ENCODE measurements at places on chromosomes 4 and X.

DNA sequence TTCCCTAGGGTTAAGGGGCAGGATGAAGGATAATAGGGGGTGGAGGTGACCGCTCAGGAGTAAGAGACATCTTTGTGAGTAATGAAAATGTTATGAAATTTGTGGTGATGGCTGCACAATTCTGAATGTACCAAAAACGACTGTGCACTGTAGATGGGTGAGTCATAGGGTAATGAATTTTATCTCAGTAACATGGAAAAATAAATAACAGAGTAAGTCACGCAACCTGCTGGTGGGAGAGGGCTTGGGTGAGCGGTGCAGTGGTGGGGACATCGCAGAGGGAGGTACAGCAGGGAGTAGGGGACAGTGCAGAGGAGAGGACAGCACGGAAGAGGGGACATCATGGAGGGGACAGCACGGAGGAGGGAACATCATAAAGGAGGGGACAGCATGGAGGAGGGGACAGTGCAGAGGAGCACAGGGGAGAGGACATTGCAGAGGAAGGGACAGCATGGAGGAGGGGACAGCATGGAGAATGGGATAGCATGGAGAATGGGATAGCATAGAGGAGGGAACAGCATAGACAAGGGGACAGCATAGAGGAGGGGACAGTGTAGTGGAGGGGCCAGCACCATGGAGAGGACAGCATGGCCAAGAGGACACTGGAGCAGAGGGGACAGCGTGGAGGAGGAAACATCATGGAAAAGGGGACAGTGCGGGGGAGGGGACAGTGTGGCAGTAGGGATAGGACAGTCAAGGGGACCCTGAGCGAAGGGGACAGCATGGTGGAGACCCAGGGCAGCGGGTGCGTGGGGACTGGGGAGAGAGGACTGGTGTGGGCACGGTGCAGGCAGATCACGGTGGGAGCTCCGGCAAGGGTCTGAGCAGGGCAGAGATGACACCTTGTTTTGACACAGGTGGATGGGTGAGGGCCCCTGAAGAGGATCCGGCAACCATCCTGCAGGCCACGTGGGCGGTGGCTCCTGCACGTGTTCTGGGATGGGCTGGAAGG lies 68.5 kb upstream of the MXD4 start:
- DNase-seq = no peak

GRCh38 chr4:42280327-42281095 lies 116.8 kb upstream of the SHISA3 start:
- DNase-seq = no peak

GRCh38 chr4:53196882-53197771 lies 168.7 kb downstream of the SCFD2 start:
- DNase-seq = no peak

DNA sequence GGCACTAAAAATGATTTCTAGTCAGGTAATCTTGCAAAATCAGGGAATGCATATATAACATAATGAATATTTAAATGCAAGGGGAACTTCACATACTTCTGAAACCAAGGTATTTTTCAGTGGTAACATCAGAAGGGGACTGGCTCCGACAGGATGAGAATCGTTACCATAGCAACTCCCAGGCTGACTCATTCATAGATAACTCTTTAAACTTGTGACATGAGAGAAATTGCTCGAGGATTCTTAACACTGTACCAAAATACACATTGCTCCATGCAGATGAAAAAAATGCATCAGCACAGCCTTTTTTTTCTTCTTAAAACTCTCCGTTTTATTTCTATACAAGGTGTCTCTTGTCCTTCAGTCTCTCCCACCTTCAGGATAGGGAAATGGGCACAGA lies 114.3 kb downstream of the GABRB1 start:
- no peak for DNase-seq

- no peak for DNase-seq
These were observed 190.8 kb upstream of the GK2 start for GRCh38 chr4:79598801-79599200.

DNA sequence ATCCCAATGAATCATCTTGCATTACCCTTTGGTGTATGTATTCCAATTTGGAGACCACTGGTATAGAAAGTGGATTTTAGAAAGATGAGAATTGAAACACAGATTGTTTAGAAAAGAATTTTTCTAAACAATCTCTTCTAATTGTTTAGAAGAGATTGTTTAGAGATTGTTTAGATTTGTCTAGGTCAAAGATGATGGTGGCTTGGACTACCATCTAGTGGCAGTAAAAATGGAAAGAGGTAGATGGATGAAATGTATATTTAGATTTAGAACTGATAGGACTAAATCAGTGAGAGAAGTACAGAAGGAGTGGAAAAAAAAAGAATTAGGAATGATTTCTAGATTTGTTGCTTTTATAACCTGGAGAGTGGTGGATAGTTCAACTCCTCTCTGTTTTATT lies 70.6 kb downstream of the ARSJ start:
- DNase-seq = no peak
